ENCODE measurements at places on chromosomes 5 and 9. TPM values are rescaled to one million over a fixed set of nuclear protein-coding genes. Genes with fewer than 3 reads are reported as not detected.

DNA sequence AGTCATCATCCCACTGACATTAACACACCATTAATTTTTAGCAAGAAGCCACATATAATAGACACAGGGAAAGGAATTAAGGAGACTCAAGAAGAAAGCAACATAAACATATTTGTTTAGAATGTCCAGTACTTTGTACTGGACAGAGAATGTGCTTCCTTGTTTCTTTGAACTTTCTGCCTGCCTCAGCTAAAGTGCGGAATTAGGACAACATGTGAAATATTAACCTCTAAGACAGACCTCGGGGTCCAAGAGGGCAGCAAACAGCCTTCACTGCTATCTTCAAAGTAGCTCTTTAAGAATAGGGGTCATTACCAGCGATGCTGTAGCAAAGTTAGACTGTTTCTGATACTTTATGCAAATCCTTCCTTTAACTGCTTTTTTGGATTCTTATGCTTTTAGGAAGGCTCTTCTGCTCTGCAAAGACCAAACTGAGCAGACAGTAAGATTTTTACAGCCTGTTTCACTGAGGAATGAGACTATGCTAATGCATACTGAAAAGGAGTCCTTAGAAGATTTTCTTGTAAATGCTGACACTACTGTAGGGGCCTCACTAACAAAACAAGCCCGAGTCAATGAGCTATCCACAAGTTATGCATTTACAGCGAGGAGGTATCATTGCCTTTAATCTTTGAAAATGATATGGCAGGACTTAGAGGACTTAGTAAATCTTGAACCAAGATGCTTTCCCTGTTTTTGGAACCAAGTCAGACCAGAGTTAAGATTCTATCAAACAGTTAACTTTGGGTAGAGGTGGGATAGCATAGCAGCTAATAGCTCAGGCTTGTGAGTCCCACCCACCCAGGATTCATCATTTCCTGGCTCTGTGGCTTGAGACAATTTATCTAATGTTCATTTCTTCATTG, 23.8 kb downstream of the DAB2 start:
- no peak for ATAC-seq

GRCh38 chr9:2286825-2287455, 271.8 kb downstream of the SMARCA2 start:
- no peak for ATAC-seq

The LARP1 gene
- total RNA-seq, result 82.0 TPM

GRCh38 chr9:137534256-137535119, 15.7 kb downstream of the PNPLA7 start:
- ATAC-seq, result peak; percentile 74

DNA sequence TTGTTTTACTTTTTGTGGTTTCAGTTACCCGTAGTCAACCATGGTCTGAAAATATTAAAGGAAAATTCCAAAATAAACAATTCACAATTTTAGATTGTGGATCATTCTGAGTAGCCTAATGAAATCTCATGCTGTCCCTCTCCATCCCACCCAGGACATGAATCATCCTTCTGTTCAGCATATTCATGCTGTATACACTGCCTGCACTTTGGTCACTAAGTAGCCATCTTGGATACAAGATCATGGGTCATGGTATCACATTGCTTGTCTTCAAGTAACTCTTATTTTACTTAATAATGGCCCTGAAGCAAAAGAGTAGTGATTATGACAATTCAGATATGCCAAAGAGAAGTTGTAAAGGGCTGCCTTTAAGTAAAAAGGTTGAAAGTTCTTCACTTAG, 536.5 kb upstream of the ACO1 start:
- ATAC-seq, result no peak
